ENCODE measurements at places on chromosomes 1 and 21.

DNA sequence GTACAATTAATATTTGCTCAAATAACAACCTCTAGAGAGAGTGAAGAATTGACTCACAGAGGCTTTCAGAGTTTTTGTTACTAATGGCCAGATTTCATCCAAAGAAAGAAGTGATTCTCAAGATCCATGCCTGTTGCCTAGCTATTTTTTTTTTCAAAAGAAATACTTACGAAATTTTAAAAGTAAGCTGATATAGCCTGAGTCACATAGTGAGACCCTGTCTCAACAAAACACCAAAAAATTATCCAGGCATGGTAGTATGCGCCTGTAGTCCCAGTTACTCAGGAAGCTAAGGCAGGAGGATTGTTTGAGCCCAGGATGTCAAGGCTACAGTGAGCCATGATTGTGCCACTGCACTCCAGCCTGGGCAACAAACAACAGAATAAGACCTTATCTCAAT, 14.6 kb downstream of the PALMD start:
- no peak for DNase-seq

- DNase-seq = no peak
These were observed 5.5 kb downstream of the DISC1 start for GRCh38 chr1:231632119-231632518.

DNA sequence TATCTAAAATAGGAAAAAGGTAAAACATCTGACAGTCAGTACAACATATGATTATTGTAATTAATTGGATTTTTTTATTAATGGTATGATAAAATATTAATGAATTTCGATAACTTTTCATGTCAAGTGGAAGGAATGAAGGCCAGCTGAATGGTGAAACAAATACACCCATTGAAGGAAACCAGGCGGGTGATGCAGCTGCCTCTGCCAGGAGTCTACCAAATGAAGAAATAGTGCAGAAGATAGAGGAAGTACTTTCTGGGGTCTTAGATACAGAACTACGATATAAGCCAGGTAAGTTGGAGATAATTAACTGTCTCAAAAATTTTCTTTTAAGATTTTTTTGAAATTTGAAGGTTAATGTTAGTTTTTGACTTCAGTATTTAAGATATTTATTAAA, 3.2 kb downstream of the SON start:
- no peak for DNase-seq

DNA sequence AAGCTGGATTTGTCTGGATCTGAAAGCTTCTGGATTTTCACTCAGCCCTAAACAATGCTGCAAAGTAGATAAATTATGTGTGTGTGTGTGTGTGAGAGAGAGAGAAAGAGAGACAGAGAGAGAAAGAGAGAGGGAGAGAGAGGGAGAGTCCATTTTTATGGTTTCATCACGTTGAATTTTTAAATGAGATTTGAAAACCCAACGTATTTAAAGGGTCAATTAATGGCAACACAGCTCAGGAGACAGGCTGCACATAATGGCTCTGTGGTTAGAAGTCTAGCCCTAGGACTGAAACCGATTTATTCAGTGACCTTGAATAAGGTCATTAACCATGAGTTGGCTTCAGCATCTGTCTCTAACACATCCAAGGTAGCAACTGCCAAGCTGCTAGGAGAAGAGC, 35.3 kb upstream of the FMN2 start:
- no peak for DNase-seq

GRCh38 chr1:201552941-201553351, 14.0 kb downstream of the NAV1 start:
- DNase-seq = peak; percentile 29

GRCh38 chr1:192170196-192170984, 12.1 kb downstream of the RGS18 start:
- no peak for DNase-seq

GRCh38 chr1:34140011-34140676, 24.9 kb downstream of the CSMD2 start:
- no peak for DNase-seq

GRCh38 chr1:8563944-8564537, 246.1 kb downstream of the SLC45A1 start:
- DNase-seq = no peak

GRCh38 chr1:204706838-204707509, 21.4 kb upstream of the LRRN2 start:
- peak; percentile 22 for DNase-seq
